Nephron progenitor cell (in vitro differentiated cells): ENCODE measurements at places on chromosomes 2 and 18.

GRCh38 chr2:130899306-130899705, 62.6 kb downstream of the ARHGEF4 start:
- no peak for DNase-seq

- no peak for DNase-seq
These were observed 288.1 kb downstream of the EPHA4 start for GRCh38 chr2:221283896-221284545.

DNA sequence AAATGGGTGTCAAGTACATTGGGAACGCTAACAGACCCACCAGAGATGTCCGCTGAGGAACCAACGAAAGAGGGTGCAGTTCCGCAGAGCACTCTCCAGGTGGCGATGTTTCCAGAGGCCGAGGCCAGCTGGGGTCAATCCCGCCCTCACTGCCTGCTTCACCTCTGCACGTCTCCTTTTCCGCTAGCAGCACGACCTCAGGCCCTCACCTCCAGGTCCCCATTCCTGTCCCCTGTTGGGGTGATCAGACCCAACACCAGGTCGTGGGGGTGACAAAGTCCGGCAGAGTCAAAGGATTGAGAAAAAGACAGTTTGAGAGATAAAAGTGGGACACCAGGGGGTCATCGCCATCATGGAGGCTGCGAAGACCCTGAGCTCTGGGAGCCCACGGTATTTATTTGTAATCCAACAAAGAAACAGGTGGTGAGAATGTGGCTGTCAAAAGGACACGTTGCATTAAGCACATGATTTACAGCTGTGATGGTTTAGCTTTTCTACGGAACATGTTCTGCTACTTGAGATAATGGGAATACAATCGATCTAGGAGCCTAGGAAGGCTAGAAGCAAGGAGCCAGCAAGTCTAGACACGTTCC, 27.3 kb downstream of the ZAP70 start:
- peak; percentile 71 for DNase-seq

GRCh38 chr2:105125920-105126319, 88.1 kb downstream of the MRPS9 start:
- DNase-seq: no peak

DNA sequence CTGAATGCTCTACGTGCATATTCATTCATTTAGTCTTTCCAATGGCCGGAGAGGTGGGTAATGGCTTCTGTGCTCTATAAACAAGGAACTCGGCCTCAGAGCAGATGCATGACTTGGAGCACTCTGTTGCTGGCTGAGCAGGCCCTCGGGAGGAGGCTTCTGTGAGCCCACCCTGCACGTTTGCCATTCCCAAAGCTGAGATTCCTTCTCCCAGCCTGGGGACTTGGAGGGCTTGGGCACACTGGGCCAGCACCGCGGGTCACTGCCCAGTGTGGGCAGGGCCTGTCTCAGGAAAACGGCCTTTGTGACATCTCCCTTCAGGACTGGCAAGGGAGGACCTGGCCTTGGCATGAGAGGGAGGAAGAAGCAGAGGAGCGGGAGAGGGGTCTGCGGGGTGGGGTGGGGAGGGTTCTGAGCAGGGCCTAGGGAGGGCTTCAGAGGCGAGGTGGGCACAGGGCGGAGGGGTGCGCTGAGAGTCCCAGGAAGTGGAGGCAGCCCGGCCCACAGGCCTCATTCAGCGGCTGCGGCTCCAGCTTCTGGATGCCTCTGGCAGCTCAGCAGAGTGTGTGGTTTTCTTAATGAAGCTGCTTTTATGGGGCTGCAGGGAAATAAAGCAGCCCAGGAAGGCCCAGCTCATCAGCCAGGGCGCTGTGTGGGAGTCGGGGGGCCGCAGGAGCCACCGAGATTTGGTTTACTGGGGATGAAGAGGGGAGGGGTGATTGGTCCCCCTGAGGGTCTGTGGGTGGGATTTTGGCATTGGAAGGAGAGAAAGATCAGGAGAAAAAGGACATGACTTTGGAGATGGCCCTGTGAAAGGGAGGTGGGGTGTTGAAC, 51.7 kb upstream of the OTOF start:
- no peak for DNase-seq

DNA sequence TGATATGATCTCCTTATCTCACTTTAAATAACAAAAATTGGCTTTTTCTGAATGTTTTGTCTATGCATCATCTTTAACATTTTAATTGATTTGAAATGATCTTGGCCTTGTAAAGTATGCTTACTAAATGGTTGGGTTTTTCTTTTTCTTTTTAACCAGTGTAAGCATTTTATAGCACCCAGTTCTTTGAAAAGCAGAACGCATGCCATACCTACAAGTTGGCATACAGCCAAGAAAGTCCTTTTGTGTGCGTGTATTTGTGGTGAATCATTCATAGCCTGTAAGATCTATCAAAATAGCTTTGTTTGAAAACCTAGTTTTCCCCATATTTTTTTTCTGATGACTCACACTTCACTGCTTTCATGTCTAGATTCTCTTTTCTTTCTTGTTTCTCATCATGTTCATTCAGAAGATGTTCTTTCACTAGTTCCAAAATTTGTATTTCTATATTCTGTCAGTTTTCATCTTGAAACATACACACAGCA, 4.1 kb upstream of the VRK2 start:
- DNase-seq: no peak

DNA sequence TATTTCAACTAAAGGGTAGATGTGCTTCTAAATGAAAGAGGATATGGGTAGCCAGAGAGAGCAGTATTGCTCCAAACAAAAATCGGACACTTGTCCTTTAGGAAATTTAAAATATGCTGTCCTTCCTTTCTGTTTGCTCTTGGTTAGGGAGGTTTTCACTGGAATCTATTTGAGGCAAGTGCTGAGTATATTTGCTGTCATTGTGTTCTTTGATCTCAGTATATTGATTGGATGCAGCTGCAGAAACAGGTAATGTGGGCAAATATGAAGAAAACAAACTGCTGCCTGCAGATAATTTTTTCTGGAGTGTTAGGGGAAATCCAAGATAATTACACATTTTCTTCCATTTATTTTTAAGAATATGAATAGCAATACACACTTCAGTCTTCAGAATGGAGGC, 410.2 kb downstream of the NCKAP5 start:
- no peak for DNase-seq

DNA sequence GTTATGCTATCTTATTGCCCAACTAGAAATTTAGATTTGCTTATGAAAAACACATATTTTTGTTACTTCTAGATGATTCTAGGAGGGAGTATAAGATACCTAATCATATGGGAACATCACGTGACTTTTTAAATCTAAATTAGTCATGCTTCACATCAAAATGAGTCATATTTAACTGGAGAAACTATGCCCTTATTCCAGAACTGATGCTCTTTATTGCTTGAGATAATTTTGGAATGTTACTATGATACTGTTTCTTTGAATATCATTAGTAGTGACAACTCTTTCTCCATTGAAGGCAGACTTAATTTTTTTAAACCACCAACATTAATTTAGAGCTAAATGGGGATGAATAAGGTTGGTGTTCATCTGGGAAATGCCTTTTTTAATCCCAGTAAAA, 19.9 kb upstream of the ELAC1 start:
- no peak for DNase-seq

DNA sequence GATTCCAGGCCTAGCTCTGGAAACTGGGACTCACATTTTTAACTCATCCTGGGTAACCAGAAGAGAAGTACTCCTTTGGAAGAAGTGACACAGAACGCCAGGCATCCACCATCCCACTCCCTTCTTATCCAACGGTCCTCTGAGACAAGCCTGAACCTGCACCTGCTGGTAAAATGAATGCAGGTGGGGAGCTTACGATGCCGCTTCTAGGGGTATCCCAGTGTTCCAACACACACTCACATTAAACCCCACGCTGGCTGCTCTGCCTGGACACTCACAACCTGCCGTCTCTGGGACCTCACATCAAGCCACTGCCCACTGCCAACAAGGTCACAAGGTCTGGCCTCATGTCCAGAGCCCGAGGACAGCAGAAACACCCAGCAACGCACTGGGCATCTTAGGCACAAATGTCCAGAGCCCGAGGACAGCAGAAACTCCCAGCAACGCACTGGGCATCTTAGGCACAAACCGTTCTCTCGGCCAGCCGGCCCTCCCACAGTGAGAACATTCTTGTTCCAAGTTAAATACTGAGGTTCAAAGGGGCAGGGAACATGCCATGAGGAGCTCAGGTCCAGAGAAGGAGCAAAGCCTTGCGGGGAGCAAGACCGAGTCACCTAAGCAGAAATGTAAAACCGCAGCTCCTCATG, 9.9 kb downstream of the SLC66A2 start:
- no peak for DNase-seq

DNA sequence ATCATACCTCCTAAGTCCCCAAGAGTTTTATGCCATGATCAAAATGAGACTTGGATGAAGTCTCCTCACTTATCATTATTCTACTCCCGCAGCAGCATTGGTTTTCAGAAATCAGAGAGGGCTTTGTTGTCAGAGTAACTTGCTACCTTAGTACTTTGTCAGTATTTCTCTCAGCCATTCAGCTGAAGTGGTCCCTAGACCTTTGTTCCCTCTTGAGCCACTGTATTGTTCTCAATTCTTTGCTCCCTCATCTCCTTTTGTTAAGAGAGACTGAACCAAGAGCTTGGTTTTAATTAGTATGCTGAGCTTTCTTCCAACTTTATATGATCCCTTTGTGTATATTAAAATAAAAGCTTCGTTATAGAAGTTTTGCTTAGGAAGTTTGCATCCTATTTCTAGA, 133.4 kb downstream of the DOCK10 start:
- no peak for DNase-seq

- no peak for DNase-seq
These were observed 86.1 kb downstream of the MSH2 start for GRCh38 chr2:47488870-47489584.

GRCh38 chr2:64019083-64019974, at the start of gene VPS54:
VPS54 (minus strand) TSS chr2:64019428; CDS start chr2:63983999, 35,429 bp downstream.
- DNase-seq: peak; percentile 77

DNA sequence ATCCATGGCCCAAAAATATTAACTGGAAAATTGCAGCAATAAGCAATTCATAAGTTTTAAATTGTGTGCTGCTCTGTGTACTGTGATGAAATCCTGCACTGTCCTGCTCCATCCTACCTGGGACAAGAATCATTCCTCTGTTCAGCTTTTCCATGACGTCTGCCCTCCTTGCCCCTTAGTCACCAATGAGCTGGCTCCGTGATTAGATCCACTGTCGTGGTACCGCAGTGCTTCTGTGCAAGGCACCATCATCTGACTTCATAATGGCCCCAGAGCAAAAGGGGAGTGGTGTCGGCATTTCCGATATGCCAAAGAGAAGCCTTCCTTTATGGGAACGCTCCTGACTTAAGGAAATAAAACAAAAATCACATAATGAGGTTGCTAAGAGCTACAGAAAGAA, 3.4 kb upstream of the FAHD2A start:
- no peak for DNase-seq

DNA sequence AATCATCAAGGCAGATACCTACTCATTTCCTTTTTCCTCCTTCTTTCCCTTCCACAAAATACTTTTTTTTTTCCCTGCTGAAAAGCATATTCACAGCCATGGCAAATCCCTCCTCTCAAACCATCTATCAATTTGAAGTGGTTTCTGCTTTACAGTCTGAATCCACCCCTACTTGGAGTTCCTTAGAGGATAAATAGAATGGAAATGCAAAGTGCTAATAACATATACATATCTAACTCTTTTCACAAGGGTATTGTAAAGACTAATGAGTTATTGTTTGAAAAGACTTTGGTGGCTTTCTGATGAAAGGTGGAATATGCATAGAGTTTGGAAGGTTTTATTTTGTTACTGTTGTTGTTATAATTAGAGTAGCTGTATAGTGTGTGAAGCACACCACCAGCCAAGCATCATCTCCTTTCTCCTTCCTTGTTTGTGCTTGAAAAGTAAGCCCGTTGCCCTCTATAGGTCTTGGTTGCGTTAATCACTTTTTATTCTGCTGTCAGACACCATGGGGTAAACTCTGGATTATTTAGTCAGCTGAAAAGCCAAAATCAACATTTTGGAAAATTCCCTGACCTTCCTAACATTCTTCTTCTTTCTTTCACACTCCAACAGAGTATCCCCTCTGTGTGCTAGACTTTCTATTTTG, 2126.9 kb upstream of the CELF4 start:
- DNase-seq: no peak

DNA sequence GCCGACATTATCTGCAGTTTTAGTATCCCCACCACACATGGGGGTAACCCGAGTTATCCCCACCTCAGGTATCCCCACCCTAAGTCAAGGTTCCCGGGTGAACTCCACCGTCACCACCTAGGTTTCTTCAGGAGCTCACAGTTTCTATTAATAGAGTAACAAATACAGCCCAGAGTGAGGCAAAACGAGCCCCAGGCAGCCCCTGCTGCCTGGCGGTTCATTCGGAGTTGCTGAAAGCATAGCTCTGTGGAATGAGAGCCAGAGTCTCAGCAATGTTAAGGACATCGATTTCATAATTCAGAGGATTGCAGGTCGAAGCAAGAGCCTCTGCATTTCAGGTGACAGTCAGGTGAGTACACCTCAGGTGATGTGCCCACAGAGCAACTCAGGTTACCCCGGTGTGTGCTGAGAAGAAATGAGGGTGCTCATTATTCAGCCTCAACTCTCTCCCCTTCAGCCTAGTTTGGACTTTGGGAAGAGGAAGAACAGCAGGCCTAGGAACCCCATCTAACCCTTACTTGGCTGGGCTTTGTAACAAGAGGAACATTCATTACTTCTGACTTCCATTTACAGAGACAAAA, 10.7 kb downstream of the SATB2 start:
- no peak for DNase-seq
